ENCODE measurements at places on chromosomes 1 and 21.

DNA sequence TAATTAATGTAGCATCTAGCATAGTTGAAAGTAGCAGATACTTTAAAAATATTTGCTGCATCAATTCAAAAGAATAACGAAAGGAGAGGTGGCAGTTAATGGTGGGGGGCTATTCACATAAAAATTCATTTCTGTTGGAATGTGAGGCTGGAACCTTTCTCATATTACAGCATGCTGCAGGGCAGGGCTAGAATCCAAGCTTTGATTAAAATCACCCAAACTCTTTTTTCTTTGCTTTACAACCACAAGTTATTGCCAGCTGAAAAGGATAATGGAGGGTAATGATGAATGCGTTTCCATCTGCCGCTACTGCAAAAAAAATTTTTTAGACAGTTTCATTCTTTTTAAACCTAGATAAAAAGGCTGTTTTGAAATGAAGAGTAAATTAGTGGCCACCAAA is 9.8 kb downstream of the DISP1 start:
- peak; percentile 84 for DNase-seq

- DNase-seq, result no peak
Measured at GRCh38 chr1:203478231-203478630, 2.6 kb downstream of the PRELP start.

GRCh38 chr1:3545363-3546047 is 65.8 kb downstream of the MEGF6 start:
- no peak for DNase-seq

DNA sequence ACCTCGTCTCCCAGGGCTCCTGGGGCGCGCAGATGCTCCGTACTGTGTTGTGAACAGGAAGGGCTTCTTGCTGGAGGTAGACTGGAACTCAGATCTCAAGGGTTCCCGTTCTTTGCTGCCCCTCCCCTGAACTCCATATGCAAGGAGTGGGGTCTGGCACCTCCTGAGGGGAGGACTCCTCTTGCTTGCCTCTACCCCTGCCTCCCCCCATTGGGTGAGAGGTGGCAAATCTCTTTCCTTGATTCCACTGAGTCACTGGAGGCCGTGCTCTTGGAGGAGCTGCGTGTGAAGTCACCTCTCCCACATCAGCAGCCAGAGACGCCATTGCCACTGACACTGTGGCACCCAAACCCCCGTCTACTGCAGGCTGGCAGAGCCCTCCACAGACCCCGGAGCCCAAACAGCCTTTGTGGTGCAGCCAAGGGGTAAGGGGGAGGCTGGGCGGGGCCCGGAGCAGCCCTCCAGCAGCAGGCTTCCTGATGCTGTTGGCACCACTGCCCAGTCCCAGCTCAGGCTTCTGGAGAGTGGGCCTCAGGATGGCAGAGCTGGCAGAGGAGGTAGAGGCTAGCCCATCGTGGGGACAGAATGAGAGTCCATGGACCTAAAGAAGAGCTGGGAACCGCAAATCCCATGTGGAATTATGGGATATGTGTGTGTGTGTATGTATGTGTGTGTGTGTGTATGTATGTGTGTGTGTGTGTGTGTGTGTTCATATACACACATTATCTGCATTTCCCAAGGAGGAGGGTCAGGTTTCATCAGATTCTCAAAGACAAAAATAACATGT is 104.9 kb upstream of the RUNX3 start:
- no peak for DNase-seq

DNA sequence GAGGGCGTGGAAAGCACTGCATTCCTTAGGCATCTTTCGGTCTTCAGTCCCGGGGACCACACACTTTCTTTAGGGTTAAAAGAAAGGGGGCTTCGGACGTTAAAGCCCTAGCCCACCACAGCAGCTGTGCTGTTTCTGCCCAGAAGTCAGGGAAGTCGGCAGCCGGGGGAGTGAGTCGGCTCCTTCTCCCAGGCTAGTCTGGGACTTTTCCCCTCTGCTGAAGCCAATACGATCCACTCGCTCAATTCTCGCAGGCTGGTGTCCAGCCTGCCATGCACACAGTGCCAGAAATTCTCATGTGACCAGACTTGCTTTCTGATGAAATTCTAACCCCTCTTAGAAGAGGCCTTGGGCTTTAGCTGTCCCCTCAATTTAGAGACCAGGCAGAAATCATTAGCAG is 67.7 kb downstream of the BCAR3 start:
- peak; percentile 45 for DNase-seq

DNA sequence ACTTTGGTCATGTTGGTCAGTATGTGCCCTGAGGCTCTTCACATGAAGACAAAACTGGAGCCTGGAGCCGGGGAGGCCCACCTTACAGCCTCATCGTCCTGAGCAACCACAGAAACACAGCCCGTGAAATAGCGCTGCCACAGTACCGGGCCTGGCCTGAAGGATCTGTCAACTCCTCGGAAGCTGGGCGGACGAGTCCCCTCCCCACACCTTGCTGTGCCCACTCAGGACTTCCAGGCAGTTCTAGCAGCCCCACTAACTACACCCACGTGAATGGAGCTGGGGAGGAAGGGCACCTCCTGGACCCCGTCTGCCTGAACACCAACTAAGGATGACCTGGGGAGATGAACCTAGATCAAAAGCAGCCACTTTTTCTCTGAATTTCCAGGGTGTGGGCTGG is 24.7 kb downstream of the SDE2 start:
- DNase-seq, result no peak

- no peak for DNase-seq
Measured at GRCh38 chr1:56034847-56035481, 544.4 kb downstream of the PLPP3 start.

DNA sequence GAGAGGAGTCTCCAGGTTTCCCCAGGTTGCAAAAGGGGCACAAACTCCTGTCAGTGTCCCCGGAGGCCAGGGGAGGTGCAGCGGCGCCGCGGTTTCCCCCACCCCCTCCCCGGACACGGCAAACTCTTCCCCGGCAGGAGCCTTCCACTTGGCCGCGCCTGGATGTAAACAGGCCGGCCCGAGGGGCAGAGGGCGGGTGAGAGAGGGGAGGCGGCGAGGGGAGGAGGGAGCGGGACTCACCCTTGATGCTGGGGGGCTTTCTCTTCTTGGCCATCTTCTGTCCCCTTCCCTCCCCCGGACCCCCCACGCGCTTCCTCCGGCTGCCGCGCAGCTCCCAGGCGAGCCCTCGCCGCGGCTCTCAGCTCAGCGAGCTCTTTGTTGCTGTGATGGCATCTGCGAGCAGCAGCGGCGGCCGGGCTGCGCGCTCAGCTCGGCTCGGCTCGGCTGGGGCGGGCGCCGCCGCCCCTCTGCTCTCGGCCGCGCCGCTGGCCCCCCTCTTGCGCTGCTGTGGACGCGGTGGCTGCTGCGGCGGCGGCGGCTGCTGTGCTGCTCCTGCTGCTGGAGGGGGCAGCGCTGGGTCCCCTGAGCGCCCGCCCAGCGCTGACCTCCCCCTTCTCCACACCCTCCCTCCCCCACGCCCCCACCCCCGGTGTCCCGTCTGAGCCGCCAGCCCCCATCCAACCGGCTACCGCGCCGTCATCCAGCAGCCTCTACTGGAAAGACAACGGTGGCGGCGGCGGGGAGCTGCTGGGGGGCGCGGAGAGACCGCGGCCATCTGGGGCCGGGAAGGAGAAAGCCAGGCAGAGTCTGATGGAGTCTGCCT is 4.9 kb upstream of the SLC44A5 start:
- peak; percentile 58 for DNase-seq

DNA sequence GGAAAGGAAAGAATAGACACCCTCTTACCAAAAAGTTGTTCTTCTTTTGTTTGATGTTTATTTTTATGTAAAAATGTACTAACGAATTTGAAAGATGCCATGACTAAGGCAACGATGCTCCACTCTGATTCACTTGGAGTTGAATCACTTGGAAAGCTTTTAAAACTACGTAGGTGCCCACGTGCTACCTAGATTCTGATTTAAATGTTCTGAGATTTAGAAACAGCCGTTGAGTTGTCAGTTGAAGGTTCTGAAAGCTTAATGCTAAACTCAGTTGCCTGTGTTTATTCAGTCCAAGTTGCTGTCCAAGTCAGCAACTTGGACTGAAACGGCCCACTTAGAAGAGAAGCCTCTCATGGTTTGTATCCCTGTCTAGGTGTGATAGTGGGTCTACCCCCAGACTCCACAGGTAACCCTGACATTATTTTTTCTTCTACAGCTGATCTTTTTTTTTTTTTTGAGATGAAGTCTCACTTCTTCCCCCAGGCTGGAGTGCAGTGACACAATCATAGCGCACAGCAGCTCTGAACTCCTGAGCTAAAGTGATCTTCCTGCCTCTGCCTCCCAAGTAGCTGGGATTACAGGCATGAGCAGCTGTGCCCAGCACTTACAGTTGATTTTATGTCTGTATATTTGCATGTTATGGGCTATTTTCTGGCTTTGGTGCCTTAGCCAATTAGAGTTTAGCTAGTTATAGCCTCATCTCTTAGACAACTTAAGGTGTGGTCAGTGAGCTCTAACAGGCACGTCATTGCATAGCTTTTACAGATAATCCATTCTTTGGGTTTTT is 1.4 kb upstream of the VAMP4 start:
- DNase-seq, result no peak

- no peak for DNase-seq
Measured at GRCh38 chr1:91680556-91681155, 180.0 kb downstream of the CDC7 start.

- DNase-seq, result no peak
Measured at GRCh38 chr1:46053734-46054133, 78.7 kb downstream of the PIK3R3 start.

- no peak for DNase-seq
Measured at GRCh38 chr1:222522105-222522915, 25.6 kb downstream of the HHIPL2 start.

DNA sequence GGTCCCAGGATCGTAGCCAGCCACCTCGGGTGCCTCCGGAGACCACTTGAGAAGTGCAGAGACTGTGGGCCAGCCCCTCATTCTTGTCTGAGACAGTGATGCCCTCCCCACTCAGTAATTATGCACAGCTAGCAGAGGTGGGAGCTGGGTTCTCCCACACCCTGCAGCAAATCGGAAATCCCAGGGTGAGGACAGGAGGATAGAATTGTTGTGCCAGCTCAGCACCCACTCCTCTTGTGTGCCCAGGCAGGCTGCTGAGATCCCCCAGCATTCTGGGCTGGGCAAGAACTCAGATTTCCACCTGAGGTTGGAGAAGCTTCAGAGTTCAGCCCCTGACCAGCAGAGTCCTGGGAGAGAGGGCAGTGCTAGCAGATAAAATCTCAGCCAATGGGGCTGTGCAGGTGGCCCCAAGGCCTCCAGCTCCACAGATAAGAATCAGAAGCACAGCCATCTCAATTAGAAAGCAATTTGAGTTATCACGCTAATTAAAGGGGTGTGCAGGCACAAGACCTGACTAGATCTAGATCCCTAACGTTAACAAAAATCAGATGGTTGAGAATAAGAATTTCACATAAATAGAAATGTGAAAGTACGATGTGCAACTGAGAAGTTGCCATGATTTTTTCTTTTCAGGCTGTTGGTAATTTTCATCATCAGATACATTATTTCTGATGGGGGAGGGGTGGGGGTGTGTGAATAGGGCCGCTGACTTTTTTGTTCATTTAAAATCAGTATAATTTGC is 45.5 kb upstream of the IRF2BP2 start:
- peak; percentile 56 for DNase-seq

GRCh38 chr1:196732526-196732925 is 42.1 kb upstream of the CFHR3 start:
- no peak for DNase-seq

- no peak for DNase-seq
Measured at GRCh38 chr1:5728663-5729355, 263.4 kb downstream of the NPHP4 start.

GRCh38 chr1:61812916-61813315 is 70.6 kb downstream of the PATJ start:
- DNase-seq, result no peak

GRCh38 chr1:111904478-111905218 is 84.8 kb downstream of the KCND3 start:
- peak; percentile 10 for DNase-seq

GRCh38 chr1:30505853-30506252 is 217.5 kb downstream of the MATN1 start:
- no peak for DNase-seq

DNA sequence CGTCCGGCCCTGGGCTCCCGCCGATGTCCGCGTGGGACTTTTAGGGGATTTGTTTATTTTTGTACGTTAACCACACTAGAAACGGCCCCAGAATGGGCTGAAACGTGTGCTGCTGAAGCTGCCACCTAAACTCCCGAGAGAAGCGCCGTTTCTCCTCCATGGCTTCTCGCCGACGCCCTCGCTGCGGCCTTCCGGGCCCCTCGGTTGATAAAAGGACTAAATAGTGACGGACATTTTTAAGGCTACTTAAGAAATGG is 678 bp upstream of the PTTG1IP start:
- DNase-seq, result no peak

GRCh38 chr1:193241132-193241827 is 54.9 kb upstream of the B3GALT2 start:
- no peak for DNase-seq

DNA sequence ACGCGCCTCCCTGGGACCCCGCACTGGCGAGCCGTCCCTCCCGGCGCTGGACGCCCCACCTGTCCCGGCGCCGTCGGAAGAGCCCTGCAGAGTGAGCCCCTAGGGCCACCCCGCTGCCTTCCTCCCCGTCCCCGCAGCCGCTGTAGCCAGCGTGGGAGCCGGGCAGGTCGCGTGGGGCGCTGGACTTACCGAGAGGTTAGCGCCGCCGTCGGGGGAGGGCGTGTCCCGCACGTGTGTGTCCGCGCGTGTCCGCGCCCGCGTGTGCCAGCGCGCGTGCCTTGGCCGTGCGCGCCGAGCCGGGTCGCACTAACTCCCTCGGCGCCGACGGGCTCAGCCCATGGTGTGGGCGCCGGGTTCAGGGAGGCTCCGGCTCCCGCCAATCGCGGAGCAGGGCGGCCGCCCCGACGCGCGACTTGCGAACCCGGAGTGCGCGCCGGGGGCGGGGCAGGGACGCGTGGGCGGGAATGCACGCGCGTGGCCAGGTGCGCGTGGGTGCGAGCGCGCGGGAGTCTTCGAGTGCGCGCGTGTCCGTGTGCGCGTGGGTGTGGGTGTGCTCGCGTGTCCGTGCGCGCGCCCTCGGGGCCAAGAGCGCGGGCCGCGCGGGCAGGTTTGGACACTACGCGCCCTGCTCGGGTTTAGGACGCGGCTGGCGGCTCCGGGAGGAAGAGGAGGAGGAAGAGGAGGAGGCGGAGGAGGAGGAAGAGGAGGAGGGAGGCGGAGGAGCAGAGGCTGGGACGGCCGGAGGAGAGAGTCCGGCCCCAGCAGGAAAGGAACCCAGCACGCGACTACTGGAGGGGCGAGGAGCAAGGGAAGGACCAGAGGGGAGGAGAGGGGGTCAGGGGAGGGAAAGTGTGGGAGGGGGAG is 145.2 kb upstream of the ETS2 start:
- DNase-seq, result peak; percentile 24

- DNase-seq, result no peak
Measured at GRCh38 chr1:113369040-113369439, 21.3 kb upstream of the MAGI3 start.

- DNase-seq, result no peak
Measured at GRCh38 chr1:19400192-19400611, 85.1 kb downstream of the CAPZB start.

GRCh38 chr21:35138665-35139381 is 89.7 kb upstream of the RUNX1 start:
- no peak for DNase-seq

GRCh38 chr21:31030367-31031106 is 7.7 kb downstream of the KRTAP19-8 start:
- peak; percentile 44 for DNase-seq

Measured in NCI-H69 (cell line).